Stimulated activated CD4-positive, alpha-beta T cell treated with anti-CD3 and anti-CD28 coated beads, Interleukin-4, amount 100 ng/mL, for 1 hour (primary cell): ENCODE measurements at places on chromosomes 2 and 18.

GRCh38 chr2:95309599-95309998, 12.5 kb downstream of the KCNIP3 start:
- no peak for DNase-seq

DNA sequence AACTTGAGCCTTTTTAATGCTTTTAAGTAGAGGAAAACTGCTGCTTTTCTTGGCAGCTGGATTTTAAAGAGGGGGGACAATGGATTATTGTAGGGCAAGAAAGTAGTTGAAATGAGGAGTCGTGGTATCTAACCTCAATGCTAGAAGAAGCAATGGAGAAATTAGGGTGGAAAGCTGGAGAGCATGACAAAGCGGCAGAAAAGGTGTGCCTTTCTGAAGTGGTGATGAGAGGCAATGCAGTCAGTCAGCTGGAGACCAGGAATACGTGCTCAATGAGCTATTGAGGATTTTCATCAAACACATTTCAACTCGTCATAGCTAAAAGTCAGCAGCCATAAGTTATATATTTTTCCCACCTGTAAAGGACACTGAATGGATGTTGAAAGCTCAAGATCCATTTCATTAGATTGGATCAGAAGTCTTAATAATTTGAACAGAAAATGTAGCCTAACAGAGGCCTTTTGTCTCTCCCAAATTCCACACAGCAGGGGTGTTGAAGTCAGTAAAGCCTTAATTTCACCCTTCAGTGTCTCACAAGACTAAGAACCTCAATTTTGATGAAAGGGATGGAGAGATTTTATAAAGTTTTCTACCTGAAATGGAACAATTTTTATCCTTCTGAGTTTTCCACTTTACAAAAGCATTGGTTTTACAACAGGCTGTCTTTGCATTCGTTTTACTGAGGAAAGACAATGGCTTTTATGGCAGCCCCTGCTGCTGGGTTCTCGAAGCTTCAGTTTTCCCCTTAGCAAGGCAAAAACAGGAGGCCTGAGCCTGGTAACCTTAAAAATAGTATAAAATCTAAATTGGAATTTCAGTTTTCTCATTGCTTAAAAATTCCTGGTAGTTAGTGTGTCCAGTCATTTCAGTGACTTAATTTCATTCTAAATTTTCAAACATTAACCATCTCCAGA, 131.1 kb downstream of the CCDC102B start:
- no peak for DNase-seq

GRCh38 chr2:177243476-177243875, 21.1 kb downstream of the NFE2L2 start:
- no peak for DNase-seq

GRCh38 chr2:38512211-38512610, 90.5 kb downstream of the HNRNPLL start:
- no peak for DNase-seq

GRCh38 chr18:7668392-7668791, 101.3 kb downstream of the PTPRM start:
- no peak for DNase-seq

GRCh38 chr2:239158641-239159475, 242.0 kb downstream of the HDAC4 start:
- no peak for DNase-seq

- DNase-seq: no peak
These were observed 33.4 kb upstream of the CNOT11 start for GRCh38 chr2:101219246-101219645.

DNA sequence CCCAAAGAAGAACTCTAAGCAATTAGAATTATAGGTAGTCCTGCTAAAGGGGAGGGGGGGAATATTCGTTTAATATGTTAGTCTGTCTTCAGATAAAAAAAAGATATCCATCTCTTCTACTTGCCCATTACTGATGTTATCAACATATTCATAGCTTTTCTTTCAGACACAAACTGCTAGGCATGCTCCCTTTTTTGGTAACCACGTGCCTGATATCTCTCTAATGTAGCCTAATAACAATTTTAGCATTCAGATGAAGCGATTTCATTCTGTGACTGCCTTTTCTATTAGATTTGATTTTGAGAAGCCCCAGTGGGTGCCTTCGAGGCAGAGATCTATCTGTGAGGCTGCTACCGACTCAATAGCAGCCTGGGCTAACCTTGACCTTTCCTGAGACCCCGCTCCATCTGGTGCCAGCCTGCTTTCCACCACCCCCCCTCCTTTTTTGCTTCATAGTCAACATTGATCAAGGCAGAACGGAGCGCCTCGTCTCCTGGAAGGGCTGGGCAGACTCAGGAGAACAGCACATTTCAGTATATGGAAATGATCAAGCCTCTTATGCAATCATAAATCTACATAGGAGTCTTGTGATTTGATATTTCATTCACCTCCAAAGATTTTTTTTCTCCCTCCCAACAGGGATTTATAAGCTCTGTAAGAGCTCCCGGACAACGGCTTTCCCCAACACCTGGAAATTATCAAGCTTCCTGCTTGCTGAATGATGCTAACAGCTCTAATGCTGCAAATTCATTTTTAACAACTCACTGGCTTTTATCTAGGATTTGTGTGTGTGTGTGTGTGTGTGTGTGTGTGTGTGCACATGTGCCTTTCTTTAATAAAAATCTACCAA, 14.7 kb upstream of the BCL11A start:
- DNase-seq: no peak

DNA sequence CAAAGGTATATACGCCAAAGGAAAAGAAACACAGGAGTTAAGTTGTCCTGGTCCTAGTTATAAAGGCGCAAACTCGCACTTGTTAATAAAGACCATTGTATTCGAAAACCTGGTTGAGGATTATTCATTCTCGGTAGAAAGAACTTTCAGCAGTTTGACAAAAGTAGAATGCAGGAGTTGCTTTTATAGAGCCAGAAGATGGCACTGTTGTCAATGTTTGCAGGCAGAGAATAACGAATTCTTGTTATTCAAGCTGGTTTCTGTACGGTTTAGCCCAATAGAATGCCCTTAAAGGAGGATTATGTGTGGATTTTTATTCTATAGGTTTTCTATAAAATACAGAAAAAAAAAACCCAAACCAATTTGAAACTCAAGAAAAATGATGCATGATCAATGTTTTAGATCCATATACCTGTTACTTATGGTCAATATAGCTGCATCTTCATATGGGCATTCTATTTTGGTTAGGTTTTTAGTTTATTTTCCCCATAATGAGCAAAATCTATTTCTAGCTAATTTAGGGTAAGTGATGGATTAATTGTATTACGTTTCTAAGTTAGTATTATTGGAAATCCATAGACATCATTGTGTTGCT, 510.3 kb downstream of the PLCL1 start:
- DNase-seq: no peak

DNA sequence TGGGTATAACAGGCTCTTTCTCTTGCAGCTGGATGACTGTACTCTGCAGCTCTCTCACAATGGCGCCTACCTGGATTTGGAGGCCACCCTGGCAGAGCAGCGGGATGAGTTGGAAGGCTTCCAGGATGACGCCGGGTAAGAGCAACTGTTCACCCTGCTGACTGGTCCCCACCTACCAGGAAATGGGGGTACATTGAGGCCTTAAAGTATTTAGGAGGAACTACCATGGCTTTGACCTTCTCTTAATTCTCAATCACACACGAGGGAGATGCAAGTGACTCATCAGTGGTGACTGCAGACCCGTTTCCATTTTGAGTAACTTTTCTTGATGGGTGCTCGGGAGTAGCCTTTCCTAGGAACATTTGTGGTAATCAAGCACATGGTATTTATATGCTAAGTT, 58.0 kb downstream of the FHOD3 start:
- no peak for DNase-seq

DNA sequence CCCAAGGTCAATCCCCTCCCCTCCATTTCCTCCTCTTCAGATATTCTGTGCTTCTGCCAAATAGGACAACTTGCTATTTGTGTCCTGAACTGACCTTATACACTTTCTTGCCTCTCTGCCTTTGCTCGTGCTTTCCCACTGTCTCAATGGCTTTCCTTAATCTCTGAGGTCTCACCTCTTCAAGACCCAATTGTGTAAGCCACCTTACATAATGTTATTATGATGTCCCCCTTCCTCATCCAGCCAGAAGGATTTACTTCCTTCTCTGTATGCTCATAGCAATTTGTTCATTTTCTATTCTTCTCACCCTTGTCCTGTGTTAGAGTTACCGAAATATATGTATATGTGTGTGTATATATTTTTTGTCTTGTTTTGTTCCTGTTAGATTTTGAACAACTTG, 26.9 kb upstream of the DARS1 start:
- no peak for DNase-seq

DNA sequence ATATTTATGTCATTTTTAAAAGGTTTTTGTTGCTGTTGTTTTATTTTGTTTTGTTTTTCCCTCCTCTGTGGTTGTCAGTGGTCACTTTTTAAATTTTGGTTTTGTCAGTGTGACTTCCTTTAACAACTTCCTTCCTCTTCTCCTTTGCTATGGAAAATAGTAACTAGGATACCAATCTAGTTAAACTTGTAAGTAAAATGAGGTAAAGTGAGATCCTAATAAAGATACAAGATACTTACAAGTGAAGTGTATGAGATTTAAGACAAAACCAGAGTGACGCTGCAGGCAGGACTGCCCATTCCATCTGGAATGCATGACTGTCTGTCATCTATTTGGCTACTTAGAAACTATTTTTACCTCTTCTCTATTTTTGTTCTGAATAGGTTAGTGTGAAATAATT, 30.6 kb upstream of the CREB1 start:
- DNase-seq: no peak

DNA sequence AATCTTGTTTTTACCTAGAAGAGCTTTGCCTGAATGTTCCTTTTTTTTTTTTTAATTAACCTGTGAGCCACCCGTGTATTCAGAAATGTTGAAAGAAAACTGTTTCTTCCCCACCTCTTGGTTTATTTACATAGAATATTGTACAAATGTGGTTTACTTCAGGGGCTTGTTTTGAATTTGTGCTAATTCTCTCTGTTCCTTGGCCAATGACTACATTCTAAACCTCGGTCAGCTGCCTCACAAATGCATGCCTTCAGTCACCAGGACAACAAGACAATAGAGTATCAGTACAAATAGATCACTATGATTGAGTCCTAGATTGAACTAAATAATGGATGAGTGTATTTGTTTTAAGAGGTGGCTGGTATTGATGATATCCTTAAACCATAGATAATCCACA, 36.0 kb downstream of the AGFG1 start:
- no peak for DNase-seq

GRCh38 chr18:65146482-65147021, 604.3 kb upstream of the CDH7 start:
- DNase-seq: no peak

DNA sequence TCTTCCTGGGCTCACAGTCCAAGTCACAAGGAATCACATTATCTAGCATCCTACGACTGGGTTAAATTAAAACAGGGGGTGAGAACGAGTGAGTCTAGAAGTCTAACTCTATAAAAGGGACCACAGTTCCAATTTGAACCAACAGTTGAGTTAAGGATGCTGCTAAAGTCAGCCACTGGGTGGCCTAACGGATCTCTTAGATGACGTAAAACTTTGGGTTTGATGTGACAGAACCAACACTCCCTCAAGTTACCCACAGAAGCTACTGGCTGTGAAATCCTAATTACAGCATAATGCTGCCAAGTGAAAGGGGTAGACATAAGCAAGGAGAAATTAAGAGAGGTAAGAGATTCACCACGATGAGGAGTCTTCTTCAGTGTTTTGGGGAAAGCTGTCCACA, 32.7 kb upstream of the RUFY4 start:
- DNase-seq: no peak

- DNase-seq: no peak
These were observed 63.4 kb downstream of the MREG start for GRCh38 chr2:215949991-215950404.

GRCh38 chr18:13318731-13319501, 100.4 kb downstream of the LDLRAD4 start:
- DNase-seq: no peak

GRCh38 chr2:130836501-130837174, at the start of gene ARHGEF4:
Gene ARHGEF4 (plus strand): TSS chr2:130836914. CDS start chr2:130836954, 40 bp downstream.
- no peak for DNase-seq

DNA sequence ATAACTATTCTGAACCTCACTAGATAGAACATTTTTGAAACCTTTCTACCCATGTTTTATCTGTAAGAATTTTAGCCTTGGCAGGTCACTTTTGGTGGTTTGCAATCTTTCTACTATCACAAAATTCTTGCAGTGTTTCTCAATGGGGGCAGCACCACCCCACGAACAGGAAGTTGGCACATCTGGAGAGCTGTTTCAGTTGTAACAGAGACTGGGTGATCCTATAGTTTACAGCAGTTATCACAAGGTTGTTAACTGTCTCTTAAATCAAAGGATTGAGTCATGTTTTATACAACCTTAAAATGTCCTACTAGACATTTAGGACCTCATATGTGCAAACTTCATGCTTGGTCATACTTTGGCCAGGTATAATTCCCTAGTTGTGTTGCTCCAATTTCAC, 829.2 kb downstream of the ERBB4 start:
- no peak for DNase-seq

GRCh38 chr18:71398531-71398930, 1109.7 kb downstream of the SOCS6 start:
- no peak for DNase-seq
